ENCODE measurements at places on chromosomes 5 and 9.

DNA sequence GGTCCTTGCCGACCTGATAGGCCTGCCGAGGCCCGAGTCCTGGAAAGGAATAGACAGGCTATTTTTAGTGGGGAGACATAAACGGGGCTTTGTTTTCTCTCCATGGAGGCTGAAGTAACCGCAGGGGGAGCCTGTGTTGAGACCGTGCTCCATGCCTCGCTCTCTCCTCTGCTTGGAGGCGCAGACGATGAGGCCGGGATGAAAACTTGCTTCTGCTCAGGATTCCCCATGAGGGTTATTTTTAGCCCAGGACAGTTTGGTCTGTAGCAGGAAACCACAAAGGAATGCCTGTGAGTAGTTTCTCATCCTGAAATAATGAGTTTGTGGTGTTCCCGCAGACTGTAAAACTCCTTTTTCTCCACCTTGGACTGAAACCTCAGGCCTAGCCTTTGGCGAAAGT lies 81.9 kb upstream of the RARS1 start:
- DNase-seq, result no peak

- DNase-seq, result no peak
These were observed 77.2 kb downstream of the TMC1 start for GRCh38 chr9:72598639-72599038.

DNA sequence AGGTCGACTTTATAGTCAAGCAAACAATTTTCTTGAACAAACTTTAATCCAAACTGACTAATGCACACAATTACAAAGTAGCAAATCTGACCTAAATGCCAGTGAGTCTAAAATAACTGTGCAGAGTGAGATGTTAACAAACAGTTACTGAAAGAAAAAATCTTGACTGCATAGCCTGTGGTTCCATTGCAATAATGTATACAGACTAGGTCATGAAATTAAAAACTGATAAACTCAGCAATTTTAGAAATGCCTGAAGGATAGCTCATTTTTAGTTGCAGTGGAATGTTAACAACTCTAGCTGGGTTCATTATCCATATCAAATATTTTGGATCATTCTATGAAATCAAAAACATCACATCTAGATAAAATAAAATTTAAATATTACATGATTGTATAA lies 73.4 kb upstream of the CDH12 start:
- no peak for DNase-seq

- no peak for DNase-seq
These were observed 53.5 kb upstream of the FCN1 start for GRCh38 chr9:134971196-134971595.

GRCh38 chr5:33043343-33043997 lies 332.3 kb downstream of the NPR3 start:
- no peak for DNase-seq

- DNase-seq, result no peak
These were observed 197.0 kb downstream of the SEC61B start for GRCh38 chr9:99419070-99419469.

- no peak for DNase-seq
These were observed 10.0 kb upstream of the RETREG1 start for GRCh38 chr5:16626696-16627264.

- no peak for DNase-seq
These were observed 259.8 kb upstream of the KIF2A start for GRCh38 chr5:62046191-62046590.

DNA sequence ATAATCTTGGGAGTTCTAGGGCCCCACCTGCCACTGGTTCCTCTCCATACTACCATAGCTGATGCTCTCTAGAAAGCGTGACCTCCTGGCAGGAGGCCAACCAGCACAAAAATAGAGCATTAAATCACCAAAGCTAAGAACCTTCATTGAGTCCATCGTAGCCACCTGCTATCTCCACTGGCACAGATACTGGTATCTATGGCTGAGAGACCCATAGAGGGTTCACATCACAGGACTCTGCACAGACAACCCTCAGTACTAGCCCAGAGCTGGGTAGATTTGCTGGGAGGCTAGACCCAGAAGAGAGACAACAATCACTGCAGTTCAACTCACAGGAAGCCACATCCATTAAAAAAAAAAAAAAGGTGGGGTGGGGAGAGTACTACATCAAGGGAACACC lies 509.1 kb downstream of the DTWD2 start:
- DNase-seq, result no peak

DNA sequence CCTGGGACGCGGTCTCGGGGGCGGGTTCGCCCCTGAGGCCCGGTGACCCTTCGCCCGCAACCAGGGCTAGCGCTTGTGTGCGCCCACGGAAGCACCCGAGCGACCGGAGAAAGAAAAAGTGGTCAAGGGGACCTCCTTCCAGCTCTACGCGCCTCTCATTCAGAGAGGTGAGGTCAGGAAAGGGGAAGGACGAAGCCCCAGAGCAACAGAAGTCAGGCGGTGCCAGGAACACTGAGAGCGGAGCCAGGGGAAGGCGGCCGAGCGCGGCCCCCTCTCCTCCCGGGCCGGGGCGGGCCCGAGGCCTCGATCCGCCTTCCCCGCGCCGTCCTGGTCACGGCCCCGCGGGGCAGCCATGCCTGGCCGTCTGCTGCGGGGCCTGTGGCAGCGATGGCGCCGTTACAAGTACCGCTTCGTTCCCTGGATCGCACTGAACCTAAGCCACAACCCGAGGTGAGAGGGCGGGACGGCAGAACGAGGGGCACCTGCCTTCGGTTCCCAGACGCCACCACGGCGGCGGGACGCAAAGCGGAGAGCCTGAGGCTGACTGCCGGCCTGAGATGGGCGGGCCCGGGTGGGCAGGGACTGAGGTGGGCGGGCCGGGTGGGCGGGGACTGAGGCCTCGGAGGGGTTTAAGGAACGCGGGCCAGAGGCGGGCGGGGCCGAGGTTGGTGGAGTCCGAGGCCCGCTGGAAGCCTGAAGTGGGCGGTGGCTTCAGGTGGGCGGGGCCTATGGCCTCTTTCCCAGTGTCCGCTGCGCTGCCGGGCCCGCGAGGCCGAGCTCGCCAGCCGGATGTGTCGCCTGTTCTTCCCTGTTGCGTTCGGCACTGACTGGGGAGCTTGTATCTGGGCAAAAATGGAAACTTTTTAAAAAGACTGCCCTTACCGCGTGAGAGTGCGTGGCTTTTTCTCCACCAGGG lies at the start of gene SETD9:
Gene SETD9 (plus strand): TSS at position 303 of the 916 bp plus-strand sequence. CDS start 50 bp downstream, at position 353.
- peak; percentile 89 for DNase-seq

- no peak for DNase-seq
These were observed 22.0 kb upstream of the PIK3R1 start for GRCh38 chr5:68193481-68194036.

GRCh38 chr5:65924366-65925043 lies 1.9 kb upstream of the ERBIN start:
- DNase-seq, result no peak

- no peak for DNase-seq
These were observed 5.8 kb downstream of the ERGIC1 start for GRCh38 chr5:172839669-172840431.

DNA sequence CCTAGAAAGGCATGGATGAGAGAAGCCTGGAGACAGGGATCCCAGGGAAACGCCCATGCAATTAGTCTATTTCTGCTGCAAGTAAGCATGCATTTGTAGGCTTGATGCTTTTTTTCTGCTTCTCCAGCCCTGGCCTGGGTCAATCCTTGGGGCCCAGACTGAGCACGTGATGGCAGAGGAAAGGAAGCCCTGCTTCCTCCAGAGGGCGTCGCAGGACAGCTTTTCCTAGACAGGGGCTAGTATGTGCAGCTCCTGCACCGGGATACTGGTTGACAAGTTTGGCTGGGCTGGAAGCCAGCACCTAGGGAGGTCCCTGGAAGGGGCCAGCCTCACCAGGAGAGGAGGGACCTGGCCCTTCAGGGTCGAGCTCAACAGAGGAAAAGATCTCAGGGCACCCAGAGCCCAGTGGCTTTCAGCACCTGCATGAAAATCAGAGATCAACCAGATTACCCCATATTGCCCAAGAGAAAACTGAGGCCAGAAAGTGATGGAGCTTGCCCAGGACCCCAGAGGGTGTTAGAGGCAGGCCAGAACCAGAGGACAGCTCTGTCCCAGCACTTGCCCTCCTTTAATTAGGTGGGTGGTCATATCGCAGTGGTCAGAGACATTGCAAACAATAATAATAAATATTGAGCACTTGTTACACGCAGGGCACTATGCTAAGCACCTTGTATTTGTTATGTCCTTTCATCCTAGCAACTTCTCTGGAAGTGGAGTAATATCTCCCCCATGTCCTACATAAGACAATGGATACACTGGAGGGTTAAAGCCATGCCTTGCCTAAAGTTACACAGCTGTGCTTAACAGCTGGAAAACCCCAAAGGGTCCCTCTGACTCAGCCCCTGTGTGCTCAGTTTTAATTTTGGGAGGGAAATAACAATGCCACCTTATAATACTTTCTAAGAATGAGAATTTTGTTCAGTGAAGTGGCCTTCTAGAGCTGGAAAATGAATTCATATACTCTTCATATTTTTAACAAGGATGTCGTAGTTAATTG lies 67.1 kb downstream of the KLF4 start:
- DNase-seq, result no peak

- no peak for DNase-seq
These were observed 11.2 kb upstream of the PCDH1 start for GRCh38 chr5:141889282-141889871.

GRCh38 chr9:130117816-130118632 lies 54.2 kb upstream of the NCS1 start:
- no peak for DNase-seq

DNA sequence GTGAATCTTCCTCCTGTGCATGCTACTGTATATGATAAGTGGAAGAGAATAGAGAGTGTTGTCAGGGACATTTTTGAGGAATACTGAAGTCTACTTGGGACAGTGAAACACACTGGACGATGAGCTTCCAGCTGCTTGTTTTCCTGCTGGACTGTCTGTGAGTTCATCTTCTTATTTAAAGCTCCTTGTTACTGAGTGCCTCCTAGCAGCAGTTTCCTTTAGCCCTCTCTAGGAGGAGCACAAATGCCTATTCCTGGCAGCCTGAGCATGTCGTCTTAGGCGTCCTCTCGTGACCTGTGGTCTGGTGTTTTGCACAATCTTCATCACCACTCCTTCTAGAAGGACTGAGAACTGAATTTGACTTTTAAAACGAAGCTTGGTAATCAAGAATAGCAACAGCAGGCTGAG lies 43.8 kb downstream of the ANKRD33B start:
- no peak for DNase-seq

- no peak for DNase-seq
These were observed 19.8 kb downstream of the CDH6 start for GRCh38 chr5:31213257-31213656.

DNA sequence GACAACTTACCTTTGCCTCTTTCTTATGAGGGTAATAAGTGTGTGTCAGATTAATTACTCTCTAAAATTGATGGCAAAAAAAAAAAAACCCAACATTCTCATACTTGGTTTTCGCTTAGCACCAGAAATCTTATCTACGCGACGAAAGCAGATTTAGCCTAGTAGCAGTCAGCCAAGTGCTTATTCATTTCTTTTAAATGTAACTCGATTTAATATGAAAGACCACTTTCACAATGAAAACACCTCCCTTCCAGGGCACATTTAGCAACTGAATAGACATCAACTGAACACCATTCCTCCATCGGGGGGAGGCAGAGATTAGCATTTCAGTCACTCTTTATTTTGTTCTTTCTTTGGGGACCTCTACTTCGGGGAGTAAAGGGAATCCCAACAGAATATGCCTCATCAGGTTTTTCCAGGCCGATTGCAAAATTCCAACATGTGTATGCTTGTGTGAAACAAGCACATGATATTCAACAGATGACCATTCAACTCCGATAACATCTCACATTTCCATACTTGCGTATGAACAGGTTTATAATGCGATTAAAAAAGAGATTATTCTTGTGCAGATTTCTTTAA lies 124.1 kb upstream of the RETREG1 start:
- DNase-seq, result no peak

DNA sequence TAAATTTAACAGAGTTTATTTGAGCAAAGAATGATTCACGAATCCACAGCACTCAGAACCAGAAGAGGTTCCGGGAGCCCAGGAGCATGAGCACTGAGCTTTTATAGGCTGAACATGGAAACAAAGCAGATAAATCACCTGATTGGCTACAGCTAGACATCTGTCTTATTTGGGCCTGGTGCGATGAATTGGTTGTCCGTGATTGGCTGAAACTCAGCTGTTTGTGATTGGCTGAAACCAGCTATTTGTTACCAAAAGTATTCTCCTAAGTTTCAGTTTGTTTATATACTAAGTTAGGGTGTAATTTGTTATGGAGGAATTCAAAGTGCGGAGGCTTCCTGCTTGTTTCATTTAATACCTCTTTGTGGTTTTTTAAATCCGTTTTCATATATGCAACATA lies 15.8 kb upstream of the LCP2 start:
- no peak for DNase-seq

DNA sequence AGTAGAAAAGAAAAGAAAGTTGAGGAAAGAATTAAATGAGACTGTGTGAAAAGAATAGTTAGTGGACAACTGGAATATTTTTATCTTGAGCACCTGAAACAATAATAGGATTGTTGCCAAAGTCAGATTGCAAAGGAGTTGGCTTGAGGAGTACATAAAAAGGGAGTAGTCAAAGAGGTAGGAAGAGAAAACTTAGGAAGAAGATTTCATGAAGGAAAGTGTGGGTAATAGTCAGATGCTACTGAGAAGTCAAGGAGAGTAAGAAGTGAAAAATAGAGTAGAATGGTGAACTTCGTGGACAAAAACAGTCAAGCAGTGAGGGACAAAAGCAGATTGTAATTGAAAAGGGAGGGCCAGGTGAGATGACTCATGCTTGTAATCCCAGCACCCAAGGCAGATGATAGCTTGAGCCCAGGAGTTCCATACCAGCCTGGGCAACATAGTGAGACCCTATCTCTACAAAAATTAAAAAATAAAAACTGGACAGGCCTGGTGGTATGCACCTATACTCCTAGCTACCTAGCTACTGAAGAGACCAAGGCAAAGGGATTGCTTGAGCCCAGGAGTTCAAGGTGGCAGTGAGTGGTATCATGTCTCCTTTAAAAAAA lies 178.9 kb downstream of the NIPBL start:
- no peak for DNase-seq

DNA sequence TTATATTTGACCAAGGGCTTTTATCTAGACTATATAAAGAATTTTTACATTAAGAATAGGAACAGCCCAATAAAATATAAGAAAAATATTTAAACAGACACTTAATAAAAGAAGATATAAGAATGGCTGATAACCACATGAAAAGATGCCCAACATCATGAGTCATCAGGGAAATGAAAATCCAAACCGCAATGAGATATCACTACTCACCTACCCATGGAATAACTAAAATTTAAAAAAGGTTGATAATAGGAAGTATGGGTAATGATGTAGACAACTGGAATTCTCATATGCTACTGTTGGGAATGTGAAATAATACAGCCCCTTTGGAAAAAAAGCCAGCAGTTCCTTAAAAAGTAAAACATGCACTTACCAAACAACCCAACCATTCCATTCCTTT lies 206.9 kb upstream of the PCSK5 start:
- no peak for DNase-seq

DNA sequence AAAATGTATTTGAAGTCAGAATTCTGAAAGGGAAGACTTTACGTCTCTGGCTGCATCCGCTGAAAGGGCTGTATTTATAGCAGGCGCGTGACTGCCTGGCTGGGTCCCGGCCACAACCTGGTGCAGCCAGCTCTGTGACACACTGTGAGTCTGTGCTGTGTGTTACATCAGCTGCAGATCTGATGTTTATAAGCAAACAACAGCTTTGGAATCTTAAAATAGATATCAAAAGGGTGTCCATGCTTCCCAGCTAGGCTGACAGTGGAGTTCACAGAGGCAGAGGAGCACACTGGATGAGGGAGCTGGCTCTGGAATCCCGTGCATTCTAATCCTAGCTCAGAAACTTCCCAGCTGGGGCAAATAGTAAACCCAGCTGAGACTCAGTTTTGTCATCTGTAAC lies 433.4 kb upstream of the BRINP1 start:
- DNase-seq, result no peak
